ENCODE measurements at places on chromosomes 1 and 21.

DNA sequence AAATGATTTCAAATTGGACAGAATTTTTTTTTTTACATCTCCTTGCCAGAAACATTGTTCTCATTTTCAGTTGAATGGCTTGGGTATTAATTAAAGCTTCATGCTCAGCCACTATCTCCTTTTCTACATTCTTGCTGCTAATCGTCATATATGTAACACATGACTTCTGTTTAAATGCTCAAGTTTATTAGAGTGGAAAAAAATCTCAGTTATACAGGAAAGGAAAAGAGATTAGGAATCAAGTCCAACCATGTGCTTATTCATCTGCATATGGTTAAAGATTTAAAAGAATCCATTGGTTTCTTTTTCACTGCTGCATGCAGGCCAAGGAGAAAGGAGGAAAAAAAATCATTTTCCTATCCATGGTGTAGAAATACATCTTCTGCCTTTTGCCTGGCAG lies 47.3 kb upstream of the CNN3 start:
- DNase-seq: no peak

DNA sequence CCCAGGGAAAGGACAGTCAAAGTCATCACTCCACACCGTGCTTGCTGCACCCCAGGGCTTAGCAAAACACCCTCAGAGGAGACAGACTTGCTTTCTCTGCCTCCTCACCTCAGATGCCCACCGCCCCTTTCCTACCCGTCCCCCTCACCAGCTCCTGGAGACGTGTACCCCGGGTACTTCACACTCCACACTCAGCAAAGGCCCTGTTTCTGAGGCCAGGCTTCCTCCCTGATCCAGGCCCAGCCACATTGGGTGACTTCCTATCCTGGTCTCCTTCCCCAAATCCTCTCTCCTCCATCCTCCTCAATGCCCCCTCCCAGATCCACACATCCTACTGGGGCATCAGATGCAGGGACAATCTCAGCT lies 116.7 kb downstream of the DMRTB1 start:
- DNase-seq: no peak

DNA sequence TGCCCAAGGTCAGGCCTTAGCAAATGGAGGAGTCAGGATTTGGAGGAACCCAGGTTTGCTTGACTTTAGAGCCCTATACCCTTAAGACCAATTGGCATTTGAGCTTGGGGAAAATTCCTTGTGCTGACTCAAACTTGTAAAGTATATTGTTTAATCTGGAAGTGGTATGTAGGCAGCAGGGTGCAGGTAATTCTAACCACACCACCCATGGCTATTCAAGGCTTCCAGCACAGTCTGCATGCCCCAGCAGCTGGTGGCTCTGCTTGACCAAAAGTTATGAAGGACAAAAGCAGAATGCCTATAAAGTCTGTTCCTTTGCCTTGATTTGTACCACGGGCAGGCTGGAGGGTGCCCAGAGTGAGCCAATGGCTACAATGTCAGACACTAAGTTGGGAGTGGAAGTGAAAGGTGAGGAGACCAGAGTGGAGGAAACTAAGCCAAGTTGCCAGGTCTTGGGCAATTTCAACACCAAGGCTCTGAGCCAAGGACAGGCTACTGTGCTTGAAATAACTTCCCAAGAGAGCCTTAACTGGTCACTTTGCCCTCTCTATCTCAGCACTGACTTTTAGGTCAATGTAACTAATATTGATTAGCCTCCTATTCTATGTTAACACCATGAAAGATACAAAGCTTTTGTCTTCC lies 4.7 kb upstream of the G0S2 start:
- DNase-seq: no peak

- DNase-seq: no peak
Observed at GRCh38 chr1:205929496-205930194, 13.6 kb downstream of the SLC26A9 start.

GRCh38 chr1:54865238-54866073 lies 21.5 kb downstream of the DHCR24 start:
- no peak for DNase-seq

GRCh38 chr1:226657895-226658545 lies 81.1 kb downstream of the ITPKB start:
- DNase-seq: no peak

- no peak for DNase-seq
Observed at GRCh38 chr1:57109247-57109646, 143.4 kb upstream of the C8B start.

- DNase-seq: no peak
Observed at GRCh38 chr1:48439380-48439779, 32.6 kb downstream of the SPATA6 start.

- no peak for DNase-seq
Observed at GRCh38 chr1:205041001-205041715, 1.9 kb upstream of the CNTN2 start.

- DNase-seq: no peak
Observed at GRCh38 chr1:108815566-108815965, 41.3 kb downstream of the AKNAD1 start.

DNA sequence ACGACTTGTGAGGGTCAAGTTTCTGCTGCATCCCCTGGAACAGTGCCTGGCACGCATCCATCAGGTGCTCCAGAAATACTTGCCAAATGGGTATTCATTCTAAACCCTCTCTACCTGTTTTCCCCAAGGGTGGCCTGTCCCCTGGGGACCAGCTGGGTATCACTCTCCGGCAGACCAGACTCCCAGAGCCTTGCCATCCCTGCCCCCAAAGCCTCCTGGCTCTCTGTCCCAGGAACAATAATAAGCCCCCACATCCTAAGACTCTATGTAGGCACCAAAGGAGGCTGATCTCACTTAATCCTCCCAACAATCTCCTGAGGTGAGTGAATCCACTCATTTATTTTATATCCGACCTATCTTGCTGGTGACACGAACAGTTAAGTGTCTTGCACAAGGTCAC lies 96.7 kb downstream of the MRPL37 start:
- no peak for DNase-seq

GRCh38 chr1:109864930-109865612 lies 45.6 kb upstream of the CSF1 start:
- DNase-seq: no peak

DNA sequence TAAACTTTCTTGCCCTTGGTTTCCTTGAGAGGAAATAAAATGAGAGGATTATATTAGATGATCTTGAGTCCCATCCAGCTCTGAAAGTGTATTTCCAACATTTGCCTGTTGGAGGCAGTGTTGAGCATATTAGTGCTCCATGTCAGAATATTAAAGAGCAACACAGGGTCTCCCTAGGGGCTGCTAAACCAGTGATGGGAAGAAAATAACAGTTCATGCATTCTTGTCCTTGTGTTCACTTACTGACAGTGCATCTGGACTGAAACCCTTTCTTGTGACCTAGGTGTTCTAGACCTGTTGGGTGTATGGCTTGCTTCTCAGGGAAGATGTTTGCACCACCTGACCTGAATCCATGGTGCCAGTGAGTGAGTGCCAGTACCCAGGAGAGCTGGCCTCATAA lies 124.7 kb upstream of the KIAA0040 start:
- DNase-seq: no peak

GRCh38 chr1:85460555-85461088 lies 4.3 kb downstream of the DDAH1 start:
- DNase-seq: no peak

DNA sequence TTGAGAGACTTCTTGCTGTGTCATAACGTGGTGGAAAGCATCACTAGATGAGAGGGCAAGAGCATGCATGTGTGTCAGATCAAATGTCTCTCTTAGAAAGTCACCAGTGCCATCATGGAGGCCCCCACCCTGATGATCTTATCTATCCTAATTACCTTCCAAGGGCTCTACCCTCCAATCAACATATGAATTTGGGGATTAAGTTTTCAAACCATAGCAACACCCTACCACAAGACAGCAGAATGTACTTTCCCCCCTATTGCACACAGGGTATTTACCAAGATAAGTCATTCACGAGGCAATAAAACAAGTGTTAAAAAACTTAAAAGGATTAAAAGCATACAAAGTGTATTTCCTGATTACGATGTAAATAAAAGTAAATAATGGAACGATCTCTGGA lies 515.6 kb downstream of the LMO4 start:
- DNase-seq: no peak

- DNase-seq: no peak
Observed at GRCh38 chr1:232980986-232981560, 30.7 kb downstream of the NTPCR start.

- no peak for DNase-seq
Observed at GRCh38 chr21:35801391-35801790, 258.9 kb downstream of the SETD4 start.

GRCh38 chr1:22208268-22208972 lies 65.5 kb upstream of the WNT4 start:
- DNase-seq: peak; percentile 94

GRCh38 chr1:33396188-33397124 lies 34.4 kb downstream of the PHC2 start:
- no peak for DNase-seq

- DNase-seq: peak; percentile 72
Observed at GRCh38 chr1:178726087-178726517, 1.1 kb downstream of the RALGPS2 start.

GRCh38 chr1:72197786-72198185 lies 84.6 kb downstream of the NEGR1 start:
- DNase-seq: no peak

- DNase-seq: no peak
Observed at GRCh38 chr1:164768619-164769018, 209.6 kb downstream of the PBX1 start.

- no peak for DNase-seq
Observed at GRCh38 chr1:28735961-28736449, 735 bp upstream of the YTHDF2 start.

DNA sequence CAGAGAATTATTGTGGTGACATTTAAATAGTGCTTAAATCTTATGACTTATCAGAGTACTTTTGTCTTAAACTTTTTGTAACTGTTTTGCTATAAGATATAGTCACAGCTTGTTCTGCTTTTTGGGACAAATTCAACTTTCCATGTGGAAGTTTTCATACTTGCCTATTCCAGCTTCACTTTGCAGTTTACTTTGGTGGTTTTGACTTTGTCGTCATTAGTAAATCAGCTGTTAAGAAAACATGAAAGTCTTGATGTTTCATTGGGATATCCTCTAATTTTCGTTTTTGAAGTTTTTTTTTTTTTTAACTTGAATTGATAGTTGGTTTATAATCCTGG lies 31.3 kb downstream of the SDCCAG8 start:
- DNase-seq: no peak

DNA sequence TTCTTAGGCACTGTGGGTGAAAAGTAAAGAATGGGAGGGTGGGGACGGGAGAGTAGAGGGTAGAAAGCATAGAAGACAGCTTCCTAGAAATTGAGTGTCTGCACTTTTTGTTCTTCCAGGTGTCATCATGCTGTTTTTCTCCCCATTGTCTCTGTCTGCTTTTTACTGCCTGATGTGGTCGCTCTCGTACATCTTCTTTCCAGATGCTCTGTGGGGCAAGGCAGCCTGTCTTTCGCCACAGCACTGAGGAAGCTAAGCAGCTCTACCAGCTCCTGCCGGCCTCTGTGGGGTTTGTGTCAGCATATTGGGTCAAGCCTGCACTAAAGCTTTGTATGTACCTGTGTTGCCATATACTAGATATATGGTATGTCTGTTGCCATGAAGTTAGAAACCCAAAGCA lies 13.2 kb downstream of the TMEM269 start:
- DNase-seq: no peak

DNA sequence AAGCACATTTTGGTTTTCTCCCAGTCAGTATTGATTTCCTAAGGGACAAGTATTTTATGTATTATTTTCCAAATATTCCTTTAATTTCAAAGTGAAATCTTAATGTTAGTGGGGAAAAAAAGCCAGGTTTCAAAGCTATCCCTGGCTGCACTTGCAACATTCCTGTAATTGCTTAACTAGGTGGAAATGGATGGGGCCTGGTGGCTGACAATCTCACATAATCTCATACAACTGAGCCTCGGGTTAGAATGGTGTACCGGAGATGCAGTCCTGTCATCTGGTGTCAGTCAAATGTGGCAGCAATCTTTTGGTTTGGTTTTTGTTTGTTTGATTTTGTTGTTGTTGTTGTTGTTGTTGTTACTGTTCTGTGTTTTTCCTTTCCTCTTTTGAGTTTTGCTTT lies 46.1 kb downstream of the KDM1A start:
- DNase-seq: no peak

GRCh38 chr1:1597275-1597930 lies 2.5 kb downstream of the FNDC10 start:
- peak; percentile 54 for DNase-seq

- no peak for DNase-seq
Observed at GRCh38 chr1:215637041-215637573, 70.0 kb downstream of the KCTD3 start.

GRCh38 chr1:94257444-94257843 lies 20.1 kb upstream of the ARHGAP29 start:
- DNase-seq: no peak

All from ecto neural progenitor cell (in vitro differentiated cells).